ENCODE measurements at places on chromosomes 5 and 9.

DNA sequence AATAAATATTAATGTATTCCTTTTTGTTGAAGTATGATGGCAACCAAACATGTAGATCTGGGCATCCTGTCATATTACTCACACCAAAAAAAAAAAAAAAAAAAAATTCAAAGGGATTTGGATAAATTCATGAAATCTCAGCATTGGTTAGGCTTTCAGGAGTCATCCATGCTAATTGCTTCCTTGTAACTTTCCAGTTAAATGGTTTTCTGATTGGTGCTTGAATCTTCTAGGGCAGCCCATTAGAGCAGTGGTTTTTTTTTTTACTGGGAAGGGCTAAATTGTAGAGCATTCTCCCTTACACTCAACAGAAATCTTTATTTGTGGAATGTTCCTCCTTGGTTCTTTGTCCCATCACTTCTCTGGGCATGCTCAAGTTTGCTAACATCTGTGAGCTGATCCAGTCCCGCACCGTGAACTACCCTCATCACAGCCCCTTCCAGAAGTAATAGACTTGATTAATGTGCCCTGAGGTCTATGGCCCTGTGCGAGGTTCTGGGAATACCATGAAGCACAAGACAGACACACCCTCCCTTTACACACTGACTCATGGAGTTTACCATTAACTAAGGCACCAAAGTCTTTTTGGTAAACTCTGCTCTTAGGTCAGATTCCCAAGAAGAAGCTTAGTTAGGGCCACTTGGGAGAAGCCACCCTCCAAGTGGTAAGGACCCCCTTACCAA, 56.0 kb downstream of the RGS3 start:
- DNase-seq, result no peak

DNA sequence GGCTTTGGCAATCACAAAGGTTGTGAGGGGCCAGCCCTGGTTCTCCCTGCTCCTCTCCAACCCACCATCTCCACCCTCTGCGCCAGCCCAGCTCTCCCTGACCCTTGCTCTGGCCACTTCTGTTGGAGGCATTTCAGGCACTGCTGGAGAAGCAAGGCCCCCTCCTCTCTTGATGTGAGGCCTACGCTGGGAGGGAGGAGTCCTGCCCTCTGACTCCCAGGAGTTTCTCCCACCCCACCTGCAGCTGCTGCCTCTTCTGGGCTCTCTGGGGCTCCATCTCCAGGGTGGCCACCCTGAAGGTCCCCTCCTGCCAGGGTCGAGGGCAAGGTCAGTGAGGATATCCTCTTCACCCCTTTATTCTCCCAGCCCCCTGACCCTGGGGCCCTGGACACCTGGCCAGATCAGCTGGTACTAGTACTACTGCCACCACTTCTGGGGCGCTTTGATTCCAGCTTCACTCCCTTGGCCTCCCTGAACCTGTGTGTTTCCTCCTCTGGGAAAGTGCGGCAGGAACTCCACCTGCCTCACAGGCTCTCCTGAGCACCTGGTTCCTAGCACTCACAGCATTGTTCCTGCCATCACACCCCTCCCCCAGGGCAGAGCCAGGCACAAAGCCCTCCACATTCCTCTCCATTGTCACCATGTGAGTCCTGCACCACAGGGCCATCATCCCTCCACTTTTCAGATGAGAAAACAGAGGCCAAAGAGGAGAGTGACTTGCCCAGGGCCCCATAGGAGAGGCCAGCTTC, 23.8 kb upstream of the TDRD7 start:
- no peak for DNase-seq

- no peak for DNase-seq
These were observed 6.1 kb upstream of the TNIP1 start for GRCh38 chr5:151086905-151087360.

- no peak for DNase-seq
These were observed 46.8 kb downstream of the DBH start for GRCh38 chr9:133682818-133683585.

GRCh38 chr5:59547731-59548130, 345.8 kb downstream of the PDE4D start:
- no peak for DNase-seq

DNA sequence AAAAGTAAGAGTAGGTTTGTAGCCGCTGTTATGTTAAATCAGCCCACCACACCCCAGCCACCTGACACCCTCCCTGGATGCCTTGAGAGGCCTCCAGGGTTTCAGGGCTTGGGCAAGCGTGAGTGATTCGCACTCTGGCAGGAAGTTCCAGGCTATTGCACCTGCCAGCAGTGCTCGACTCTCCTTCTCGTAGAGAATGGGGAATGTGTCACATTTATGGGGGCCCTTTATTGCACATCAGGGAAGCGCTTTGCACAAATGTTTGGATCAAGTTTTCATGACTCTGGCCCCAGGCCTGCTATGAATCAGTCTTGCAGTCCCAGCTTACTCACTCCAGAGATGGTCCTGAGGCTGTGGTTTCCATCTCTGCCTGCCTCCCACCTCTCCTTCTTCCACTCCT, 66.1 kb upstream of the ADRA1B start:
- DNase-seq, result peak; percentile 42

DNA sequence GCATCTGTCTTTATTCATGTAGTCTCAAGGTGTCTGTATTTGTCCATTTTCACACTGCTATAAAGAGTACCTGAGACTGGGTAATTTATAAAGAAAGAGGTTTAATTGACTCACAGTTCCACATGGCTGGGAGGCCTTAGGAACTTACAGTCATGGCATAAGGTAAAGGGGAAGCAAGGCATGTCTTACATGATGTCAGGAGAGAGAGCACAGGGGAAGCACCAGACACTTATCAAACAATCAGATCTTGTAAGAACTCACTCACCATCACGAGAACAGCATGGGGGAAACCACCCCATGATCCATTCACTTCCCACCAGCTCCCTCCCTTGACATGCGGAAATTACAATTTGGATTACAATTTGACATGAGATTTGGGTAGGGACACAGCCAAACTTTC, 44.2 kb downstream of the NLN start:
- DNase-seq, result no peak

- no peak for DNase-seq
These were observed 69.4 kb downstream of the HMCN2 start for GRCh38 chr9:130334915-130335314.

DNA sequence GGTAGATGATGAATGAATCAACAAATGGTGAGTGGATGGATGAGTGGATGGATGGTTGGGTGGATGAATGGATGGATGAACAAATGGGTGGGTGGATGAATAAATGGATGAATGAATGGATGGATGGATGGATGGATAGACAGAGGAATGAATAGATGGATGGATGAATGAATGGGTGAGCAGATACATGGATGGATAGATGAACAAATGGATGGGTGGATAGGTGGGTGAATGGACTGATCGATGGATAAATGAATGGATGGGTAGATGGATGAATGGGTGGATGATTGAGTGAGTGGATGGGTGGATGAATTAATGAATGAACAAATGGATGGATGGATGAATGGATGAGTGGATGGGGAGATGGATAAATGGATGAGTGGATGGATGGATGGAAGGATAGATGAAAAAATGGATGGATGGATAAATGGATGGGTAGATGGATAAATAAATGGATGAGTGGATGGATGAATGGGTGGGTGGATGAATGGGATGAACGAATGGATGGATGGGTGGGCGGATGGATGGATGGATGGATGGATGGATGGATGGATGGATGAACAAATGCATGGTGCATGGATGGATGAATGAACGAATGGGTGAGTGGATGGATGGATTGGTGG, 85.7 kb downstream of the PHF2 start:
- no peak for DNase-seq

GRCh38 chr9:82720515-82720914, 342.4 kb downstream of the RASEF start:
- no peak for DNase-seq

DNA sequence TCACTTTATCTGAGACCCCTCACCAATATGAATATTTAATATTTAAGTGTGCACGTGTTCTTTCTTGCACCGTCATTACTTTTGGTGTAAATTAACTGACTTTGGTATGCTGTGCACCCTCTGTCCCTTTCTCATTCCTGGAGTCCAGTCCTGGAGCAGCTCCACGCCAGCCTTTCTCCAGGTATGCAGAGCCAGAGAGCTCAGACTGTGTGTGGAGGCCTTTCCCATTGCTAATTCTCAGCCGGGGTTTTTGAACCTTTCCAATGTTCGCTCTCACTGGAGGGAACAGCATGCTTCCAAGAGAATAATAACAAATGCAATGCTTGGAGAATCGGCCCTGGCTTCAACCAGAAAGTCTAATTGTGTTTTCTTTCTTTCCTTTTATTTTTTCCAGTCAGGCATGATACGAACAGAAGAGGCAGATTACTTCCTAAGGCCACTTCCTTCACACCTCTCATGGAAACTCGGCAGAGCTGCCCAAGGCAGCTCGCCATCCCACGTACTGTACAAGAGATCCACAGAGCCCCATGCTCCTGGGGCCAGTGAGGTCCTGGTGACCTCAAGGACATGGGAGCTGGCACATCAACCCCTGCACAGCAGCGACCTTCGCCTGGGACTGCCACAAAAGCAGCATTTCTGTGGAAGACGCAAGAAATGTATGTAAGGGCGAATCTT, 41.7 kb downstream of the ADAMTS16 start:
- DNase-seq, result no peak

DNA sequence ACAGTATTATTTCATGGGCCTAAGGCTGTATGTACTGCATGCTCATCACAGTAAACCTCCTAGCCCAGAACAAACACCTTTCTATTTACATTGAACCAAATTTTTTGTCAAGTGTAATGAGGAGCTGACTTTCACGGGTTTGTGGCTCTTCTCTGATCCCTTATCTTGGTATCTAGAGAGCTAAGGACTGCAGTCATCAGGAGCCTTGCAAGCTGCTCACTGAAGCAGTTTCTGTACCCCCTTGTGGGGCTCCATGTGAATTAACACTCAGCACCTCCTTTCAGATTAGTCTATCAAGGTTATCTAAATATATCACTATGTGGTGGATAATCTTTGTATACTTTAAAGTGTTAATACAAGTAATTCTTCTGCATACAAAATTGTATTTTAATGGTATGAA, 108.2 kb downstream of the AUH start:
- DNase-seq, result no peak

- no peak for DNase-seq
These were observed 186.2 kb downstream of the TMEM38B start for GRCh38 chr9:105880517-105880916.

GRCh38 chr9:129946246-129946995, 96.6 kb downstream of the FNBP1 start:
- DNase-seq, result no peak

DNA sequence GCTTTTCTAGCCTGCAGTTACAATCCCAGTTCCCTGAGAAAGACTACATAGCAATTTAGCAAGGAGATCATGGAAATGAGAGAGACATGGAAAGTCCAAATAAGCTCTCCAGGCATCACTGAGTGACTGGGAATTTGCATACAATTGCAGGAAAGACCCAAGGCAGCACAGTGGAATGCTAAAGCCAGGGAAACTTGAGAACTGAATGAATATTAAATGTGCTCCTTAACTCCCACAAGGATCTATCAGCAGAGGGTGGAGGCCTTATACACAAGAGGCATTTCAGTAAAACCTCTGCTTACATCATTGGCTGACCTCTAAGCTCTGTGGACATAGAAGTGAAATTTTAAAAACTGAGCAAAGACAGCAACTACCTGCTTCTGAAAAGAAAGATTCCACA, 355.6 kb upstream of the DAB2 start:
- no peak for DNase-seq

DNA sequence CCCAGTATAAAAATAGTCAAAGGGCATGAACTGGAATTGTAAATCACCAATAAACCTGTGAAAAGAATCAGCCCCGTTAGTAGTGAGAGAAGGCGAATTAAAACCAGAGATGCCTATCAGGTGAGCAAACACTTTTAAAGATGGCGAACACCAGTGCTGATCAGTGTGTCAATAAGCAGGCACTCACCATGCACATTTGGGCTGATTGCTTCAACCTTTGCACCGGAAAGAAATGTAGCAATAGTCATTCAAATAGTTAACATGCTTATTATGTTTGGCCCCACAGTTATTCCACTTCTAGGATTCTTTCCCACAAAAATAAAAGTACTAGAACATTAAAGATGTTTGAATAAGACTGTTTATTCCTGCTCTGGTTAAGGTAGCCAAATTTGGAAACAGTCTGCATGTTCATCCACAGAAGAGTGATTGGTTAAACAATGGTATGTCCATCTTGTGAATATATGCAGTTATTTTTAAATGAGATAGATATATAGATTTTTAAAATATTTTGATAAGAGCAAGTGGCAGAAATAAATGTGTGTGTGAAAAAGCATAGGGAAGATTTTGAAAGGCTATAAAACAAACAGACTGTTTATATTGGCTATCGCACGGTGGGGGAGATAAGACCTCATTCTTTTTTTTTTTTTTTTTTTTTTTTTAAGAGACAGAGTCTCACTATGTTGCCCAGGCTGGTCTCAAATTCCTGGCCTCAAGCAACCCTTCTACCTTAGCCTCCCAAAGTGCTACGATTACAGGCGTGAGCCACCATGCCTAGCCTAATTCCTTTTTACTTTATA, 112.2 kb downstream of the PIP5K1B start:
- no peak for DNase-seq

DNA sequence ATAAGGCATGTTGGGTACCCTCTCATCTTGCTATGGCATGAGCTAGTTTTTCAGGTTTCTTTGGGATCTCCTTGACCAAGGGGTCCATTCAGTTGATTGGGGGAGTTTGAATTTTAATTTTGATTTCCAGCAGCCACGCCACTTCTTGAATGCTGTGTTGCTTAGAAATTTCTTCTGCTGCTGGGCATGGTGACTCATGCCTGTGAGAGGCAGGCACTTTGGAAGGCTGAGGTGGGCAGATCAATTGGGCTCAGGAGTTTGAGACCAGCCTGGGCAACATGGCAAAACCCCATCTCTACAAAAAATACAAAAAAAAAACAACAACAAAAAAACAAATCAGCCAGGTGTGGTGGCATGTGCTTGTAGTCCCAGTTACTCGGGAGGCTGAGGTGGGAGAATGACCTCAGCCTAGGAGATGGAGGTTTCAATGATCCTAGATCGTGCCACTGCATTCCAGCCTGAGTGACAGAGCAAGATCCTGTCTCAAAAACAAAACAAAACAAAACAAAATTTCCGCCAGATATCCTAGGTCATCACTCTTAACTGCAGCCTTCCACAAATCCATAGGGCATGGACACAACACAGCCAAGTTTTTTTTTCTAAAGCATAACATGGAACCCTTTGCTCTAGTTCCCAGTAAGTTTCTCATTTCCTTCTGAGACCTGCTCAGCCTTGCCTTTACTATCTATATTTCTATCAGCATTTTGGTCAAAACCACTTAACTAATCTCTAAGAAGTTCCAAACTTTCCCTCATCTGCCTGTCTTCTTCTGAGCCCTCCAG, 17.7 kb downstream of the TMC1 start:
- no peak for DNase-seq

DNA sequence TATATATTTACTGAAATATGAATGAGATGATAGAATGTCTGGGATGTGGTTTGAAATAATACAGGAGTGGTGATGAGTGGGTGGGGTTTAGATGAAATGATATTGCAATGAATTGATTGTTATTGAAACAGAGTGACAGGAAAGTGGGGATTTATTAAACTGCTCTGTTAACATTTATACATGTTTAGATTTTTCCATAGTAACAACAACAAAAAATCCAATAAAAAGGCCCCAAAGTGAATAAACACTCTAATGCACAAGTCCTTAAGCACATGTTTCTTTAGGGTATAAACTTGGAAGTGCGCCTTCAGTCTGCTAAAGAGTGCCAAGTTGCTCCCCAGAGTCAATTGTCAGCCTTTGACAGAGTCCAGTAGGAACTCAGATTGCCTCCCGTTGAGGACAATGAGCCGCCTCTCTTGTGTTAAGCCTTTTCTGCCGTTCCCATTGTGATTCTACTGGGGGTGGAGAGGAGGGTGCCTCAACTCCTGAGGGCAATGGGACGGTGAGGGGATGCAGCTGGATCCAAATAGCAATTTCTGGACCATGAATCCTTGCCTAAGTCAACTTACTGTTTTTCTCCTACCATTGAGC, 112.3 kb downstream of the SLC28A3 start:
- DNase-seq, result no peak

Data from fibroblast of skin of left quadriceps (primary cell).